ENCODE measurements at places on chromosomes 7 and 10.

- no peak for DNase-seq
These were observed 716.1 kb downstream of the PARD3 start for GRCh38 chr10:34098821-34099567.

- no peak for DNase-seq
These were observed 116.2 kb downstream of the CAMK1D start for GRCh38 chr10:12465385-12466136.

- no peak for DNase-seq
These were observed 103.4 kb downstream of the SAMD9 start for GRCh38 chr7:93014410-93014809.

DNA sequence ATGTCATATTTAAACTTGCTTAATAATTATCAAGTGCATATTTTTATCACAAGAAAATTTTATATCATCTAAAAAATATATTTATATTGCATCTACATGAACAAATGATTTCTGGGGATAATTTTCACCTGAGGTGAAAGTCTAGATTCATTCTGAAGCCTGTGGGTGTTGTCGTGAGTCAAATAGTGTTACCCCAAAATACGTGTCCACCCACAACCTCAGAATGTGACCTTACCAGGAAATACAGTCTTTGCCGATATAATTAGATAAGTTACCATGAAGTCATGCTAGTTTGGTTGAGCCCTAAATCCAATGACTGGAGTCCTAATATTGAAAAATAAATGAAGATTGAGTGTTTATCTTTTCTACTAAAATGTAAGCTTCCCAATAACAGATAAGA, 203.0 kb upstream of the MDFIC start:
- DNase-seq, result no peak

DNA sequence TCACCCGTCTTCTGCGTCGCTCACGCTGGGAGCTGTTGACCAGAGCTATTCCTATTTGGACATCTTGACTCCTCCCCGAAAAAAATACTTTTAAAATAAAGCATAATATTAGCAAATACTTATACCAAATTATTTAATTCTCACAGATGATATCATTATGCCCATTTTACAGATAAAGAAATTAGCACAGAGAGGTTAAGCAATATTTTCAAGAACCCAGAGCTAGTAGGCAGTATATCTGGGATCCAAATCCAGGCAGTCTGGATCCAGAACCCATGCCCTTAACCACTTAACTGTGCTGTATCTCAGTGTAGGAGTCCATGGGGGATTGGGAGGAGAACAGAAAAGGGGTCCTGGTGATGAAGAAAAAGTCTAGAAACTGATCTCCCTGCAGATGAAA, 6.1 kb downstream of the IQUB start:
- DNase-seq, result no peak

GRCh38 chr7:133971625-133972024, 155.5 kb upstream of the LRGUK start:
- no peak for DNase-seq
